Activated naive CD4-positive, alpha-beta T cell (primary cell): ENCODE measurements at places on chromosomes 1 and 21.

DNA sequence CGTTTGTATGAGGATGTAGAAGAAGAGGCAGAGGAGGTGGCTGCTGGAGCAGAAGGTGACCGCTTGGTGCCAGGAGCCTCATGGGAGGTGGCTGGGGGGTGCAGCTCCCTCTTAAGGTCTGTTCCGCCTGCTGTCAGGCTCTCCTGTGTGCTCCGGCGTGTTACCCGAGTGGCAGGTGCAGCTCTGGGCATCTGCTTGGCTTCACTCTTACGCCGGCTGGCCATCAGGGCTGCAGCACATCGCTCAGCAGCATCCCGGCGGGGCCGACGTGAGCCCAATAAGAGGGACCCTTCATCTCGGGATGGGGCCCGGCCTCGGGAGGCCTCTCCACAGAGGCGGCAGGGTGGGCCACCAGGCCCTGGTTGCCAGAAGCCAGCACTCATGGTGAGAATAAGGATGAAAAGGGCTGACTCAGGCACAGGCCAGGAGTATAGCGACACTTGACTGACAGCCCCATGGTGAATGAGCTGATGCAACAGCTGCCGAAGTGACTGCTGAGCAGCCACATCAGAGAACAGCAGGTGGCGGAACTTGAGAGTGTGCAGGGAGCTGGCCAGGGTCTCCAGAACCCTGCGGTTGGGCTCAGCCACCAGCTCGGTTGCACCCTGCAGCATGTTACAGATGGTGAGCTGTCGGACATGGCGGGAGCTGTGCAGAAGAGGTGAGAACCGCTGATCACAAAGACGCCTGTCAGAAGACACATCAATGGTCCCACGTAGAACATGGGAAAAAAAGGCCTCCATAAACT lies 17.5 kb downstream of the LRRC41 start:
- DNase-seq, result no peak

- DNase-seq, result no peak
These were observed 27.8 kb downstream of the FAM20B start for GRCh38 chr1:179053486-179053885.

- DNase-seq, result no peak
These were observed 1.2 kb downstream of the PPP1R8 start for GRCh38 chr1:27831568-27832410.

- DNase-seq, result no peak
These were observed 22.8 kb downstream of the LACTBL1 start for GRCh38 chr1:22949822-22950331.

GRCh38 chr1:77857552-77857951 lies 30.9 kb upstream of the NEXN start:
- no peak for DNase-seq

DNA sequence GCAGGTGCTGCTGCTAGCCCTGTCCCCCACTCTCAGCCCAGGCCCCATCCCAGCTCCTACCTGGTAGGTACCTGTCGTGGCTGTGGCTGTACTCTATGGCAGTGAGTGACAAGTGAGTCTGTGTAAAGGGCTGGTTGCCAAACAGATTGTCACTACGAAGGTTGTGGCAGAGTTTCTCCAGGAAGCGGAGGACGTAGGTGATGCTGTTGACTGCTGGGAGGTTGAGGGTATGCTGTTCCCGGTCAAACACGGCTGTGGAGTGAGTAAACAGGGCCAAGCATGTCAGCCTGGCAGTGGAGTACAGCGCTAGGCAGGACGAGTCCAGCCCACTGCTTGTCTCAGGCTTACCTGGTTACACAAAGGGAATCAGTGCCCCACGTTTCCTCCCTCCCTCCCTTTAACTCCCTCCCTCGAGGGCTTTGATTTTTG lies 24.8 kb upstream of the SLFNL1 start:
- no peak for DNase-seq

- DNase-seq, result no peak
These were observed 7.3 kb downstream of the UAP1 start for GRCh38 chr1:162568802-162569201.

DNA sequence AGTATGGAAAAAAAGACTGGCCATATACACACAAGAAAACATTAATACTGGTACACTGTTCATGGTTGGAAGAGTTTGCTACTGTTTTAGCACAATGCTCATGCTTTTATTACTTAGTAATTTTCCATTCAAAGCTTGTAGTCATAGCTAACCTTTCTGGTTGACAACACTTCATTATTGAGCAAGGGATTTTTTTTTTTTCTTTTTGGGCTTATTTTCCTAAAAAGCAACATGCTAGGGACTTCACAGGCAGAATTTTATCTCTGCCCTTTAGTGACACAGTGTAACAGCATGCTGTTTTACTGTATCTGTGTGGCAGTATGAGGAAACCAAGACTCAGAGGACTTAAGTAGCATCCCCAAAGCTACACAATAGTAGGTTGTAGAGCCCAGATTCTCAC lies 58.5 kb downstream of the FGGY start:
- DNase-seq, result no peak

GRCh38 chr1:70528590-70529333 lies 117.7 kb downstream of the CTH start:
- no peak for DNase-seq

GRCh38 chr1:86504137-86504479 lies 35.4 kb downstream of the CLCA1 start:
- DNase-seq, result no peak

GRCh38 chr1:154453161-154453560 lies 48.0 kb downstream of the IL6R start:
- no peak for DNase-seq

- DNase-seq, result no peak
These were observed 14.2 kb downstream of the KCNA2 start for GRCh38 chr1:110591956-110592355.

DNA sequence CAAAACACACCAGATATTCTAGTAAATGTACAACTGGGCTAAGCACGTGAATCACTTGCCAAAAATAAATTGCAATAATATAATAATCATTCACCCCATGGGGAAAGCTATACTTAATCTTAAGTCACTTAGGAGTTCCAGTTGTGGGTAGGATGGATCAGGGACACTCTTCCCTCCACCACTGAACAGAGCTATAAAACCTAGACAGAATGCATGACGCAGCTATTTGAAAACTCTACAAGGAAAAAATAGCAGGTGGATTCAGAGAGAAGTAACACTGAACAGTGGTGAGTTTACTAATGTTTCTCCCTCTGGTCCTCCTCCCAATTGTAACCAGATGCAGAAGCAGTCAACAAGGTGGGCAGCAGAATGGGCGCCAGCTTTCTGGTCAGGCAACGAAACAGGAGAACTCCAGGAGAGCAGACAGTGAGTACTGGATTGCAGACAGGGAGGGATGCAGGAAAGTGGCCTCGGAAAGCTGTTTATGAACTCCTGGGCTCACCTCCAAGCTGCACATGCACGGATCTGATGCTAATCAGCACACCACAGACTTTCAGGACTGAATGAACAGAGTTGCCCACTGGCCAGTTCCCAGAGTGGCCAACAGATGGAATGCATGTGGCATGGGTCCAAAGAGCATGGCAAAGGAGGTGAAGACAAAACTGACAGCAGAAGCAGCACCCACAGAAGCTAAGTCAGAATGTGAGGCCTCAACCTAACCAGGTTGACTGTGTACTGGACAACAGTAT lies 41.4 kb downstream of the TARBP1 start:
- DNase-seq, result no peak

GRCh38 chr1:178241837-178242236 lies 147.9 kb downstream of the RASAL2 start:
- DNase-seq, result no peak
